ENCODE measurements at places on chromosomes 12 and 14.

GRCh38 chr14:71466946-71467345 lies 465.3 kb upstream of the RGS6 start:
- no peak for DNase-seq

DNA sequence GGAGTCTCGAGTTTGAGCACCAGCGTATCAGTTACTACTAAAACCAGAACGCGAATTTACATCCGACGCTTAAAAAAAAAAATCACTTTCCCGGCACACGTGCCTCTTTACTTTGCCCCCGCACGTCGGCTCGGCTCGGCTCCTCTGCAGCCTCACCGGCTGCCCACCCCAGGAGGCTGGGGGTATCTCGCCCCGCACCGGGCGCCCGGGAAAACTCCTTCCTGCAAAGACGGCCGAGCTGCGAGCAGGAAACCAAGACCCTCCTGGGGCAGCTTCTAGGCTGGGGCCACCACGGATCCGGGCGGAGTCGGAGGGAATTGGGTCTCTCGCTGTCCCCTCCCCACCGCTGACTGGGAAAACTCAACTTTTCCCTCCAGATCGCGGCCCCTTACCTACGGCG lies 610 bp downstream of the VSIG10 start:
- DNase-seq = no peak

DNA sequence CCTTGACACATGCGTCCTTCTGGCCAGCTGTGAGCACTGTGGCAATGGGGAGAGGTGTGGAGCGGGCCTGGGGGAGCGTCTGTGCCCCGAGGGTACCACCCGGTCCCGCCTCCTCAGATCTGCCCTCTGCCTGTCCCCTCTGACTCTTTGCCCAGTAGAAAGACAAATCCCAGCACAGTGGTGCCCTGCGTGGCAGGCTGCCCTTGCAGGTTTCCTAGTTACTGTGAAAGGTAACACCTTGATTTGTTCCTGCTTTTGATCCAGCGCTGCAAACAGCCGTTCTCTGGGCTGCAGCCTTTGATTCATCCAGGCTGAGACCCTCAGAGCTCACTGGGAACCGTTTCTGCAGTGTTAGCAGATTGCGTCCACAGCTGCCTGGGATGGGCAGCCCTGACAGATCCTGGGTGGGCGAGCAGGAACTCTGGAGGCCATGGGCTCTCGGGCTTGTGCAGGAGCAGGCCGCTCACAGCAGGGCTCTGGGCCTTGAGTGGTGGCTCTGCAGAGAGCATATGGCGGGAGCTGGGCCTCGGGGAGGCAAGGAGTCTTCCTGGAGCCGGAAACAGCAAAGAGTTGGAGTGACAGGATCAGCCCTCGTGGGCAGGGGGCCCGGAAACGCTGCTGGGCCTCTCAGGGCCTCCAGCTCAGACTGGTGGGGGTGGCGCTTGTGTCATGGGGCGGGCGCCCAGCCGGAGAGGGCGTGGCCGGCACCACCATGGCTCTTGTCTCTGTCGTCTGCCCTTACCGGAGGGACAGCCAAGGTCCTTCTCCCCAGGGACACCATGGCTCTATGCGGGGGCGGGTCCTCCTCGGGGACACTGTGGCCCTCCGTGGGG lies 16.6 kb downstream of the FBRSL1 start:
- DNase-seq = peak; percentile 38

DNA sequence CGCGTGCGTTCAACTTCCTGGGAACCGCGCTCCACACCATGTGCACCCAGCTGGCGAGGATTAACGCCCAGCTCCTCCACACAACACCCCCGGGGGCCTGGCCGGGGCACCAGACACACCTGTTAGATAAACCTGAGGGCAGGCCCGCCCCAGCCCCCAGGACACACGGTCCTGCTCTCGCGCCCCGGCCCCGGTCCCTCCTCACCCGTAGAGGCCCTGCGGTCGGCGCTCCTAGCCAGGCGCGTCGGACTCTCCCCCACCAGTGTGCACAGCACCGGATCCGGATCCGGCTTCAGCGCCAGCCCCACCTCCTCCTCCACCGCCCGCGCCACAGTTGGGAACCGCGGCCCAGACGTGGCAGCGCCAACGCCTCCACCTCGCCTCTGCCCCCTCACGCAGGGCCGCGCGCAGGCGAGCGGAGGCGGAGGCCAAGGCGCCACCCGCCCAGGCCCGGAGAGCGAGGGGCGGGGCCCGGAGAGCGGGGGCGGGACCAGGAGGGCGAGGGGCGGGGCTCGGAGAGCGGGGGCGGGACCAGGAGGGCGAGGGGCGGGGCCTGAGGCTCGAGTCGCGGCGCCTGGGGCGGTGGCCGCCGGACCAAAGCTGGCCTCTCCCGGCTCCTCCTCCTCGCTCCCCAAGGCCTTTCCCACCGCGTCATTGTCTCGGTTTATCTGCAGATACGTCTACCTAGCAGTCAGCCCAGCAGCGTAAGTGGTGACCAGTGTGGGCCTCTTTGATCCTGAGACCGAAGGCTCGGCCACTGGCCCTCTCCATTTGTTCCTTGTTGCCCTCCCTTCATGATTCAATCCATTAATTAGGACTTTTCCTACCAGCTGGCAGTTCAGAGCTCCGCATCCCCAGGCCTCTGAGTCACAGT lies at the start of gene GNPNAT1:
TSS of gene GNPNAT1 (minus strand) at position 385 of the 874 bp plus-strand sequence. CDS start 6,957 bp downstream, outside the sequence.
- DNase-seq = peak; percentile 60

- DNase-seq = no peak
Observed at GRCh38 chr14:34368971-34369647, 92.9 kb downstream of the SPTSSA start.

DNA sequence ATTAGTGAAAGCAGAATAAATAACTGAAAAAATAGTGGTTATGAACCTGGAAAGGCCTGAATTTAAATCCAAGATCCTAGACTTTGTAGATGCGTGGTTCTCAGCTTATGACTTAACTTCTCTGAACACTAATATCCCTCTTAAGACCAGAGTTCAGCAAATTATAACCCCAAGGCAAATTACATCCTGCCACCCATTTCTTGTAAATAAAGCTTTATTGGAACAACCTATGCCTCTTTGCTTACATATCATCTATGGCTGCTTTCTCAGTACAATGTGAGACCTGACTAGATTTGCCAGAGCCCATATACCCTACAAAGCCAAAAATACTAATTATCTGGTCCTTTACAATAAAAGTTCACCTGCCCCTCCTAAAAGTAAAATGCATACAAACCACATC lies 199.1 kb downstream of the MED13L start:
- no peak for DNase-seq

- no peak for DNase-seq
Observed at GRCh38 chr12:48121522-48121921, 2.4 kb downstream of the PFKM start.

DNA sequence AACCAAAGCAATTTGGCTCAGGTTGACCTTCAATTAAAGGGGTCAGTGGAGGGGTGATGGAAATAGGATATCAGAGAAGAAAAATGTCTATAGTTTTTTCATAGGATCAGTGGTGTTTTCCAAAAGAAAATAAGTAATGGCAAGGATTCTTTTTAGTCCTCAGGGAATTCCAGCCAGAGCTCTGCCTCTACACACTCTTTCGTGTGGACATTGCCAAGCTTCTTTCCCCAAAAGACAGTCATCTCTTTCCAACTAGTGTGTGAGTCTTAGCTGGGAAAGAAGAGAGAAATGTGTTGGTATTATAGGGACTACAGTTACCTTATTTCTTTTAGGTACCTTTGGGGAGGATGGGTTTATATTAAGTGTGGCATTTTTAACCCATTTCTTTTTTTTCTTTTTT lies 46.5 kb downstream of the RBMS2 start:
- DNase-seq = no peak

DNA sequence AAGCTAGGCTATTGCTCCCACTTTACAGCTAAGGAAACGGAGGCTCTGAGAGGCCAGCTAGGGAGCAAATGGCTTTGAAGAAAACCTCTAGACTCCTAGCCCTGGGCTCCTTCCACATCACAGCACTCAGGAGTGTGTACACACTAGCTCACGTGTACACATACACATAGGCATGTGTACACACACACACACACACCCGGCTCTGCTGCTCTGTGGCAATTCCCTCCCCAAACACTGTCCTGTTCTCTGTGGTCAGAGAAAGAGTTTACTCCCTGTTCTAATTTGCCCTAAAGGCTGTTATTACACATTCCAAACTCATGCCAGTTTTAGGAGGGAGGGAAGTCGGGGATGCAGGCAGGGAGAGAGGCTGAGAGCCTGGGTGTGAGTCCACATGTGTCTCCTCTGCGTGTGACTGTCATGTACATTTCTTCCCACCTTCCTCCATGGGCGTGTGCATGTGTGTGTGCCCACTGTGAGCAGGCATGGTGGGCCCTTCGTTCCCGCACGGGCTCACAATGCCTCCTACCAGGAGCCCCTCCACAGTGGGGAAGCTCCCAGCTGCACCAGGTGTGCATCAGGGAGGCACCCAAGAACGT lies 14.2 kb downstream of the TRPV4 start:
- DNase-seq = no peak

GRCh38 chr14:104209985-104210816 lies 71.8 kb downstream of the KIF26A start:
- no peak for DNase-seq

GRCh38 chr12:68560851-68561422 lies 49.8 kb upstream of the RAP1B start:
- no peak for DNase-seq

- DNase-seq = no peak
Observed at GRCh38 chr14:24418492-24418873, 11.0 kb downstream of the CBLN3 start.

- no peak for DNase-seq
Observed at GRCh38 chr12:107584563-107584962, 101.0 kb upstream of the PWP1 start.

DNA sequence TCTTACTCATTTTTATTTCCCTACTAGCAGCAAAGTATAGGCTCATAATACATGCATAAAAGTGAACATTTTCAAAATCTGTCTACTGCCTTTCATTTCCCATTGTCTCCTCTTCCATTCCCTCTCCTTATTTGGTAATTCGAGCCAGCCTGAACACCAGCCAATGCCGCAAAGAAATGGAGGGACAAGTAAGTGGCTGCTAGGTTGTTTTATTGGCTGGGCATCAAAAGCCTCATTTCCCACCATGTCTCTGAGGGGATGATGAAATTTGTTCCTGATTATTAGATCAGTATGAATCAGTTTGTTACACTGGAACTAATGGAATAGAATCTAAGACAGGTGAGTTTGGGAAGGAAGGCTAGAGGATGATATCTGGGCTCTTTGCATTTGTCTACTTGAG lies 143.5 kb downstream of the KCNA5 start:
- DNase-seq = no peak

DNA sequence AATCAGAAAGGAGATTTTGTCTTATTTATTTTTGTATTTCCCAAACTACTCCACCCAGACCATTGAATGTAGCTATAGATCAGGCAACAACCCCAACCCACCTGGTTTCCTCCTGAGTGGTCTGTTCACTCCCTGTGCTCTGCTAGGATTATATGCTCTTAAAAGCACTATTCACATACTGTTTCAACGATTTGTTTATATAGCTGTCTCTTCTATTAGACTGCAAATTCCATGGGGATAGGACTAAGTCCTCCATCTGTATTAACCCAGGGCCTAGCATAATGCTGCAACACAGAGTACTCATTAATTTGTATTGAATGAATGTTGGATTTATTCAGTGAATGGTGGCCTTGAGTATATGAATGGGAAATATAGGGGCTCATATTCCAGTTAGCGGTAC lies 307.6 kb downstream of the RAD51B start:
- DNase-seq = no peak

GRCh38 chr14:64394977-64395633 lies 7.0 kb downstream of the MTHFD1 start:
- DNase-seq = no peak

DNA sequence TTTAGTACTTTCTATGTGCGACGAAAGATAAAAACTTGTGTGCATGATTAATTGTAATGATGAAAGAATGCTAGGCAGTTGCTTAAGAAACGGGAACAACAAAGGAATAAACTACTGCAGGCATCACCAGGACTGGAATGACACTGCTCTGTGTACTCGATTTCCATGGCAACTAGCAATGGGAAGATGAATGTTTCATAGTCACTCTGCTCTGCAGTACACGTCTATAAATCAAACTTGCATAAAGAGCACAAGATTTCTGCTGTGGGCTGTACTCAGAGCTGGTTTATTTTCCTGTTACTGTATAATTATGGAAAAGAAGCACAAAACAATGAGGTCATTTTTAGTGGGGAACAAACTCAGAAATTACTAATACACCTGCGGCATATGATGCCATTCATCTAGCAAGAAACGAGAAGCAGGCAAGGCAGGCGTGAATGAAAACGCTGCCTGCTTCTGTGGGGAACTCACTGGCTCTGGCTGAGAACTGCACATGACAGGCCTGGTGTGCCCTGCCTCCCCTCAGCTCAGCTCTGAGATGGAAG lies 41.8 kb downstream of the EFCAB11 start:
- peak; percentile 69 for DNase-seq

GRCh38 chr14:85418721-85419120 lies 111.2 kb upstream of the FLRT2 start:
- DNase-seq = no peak

DNA sequence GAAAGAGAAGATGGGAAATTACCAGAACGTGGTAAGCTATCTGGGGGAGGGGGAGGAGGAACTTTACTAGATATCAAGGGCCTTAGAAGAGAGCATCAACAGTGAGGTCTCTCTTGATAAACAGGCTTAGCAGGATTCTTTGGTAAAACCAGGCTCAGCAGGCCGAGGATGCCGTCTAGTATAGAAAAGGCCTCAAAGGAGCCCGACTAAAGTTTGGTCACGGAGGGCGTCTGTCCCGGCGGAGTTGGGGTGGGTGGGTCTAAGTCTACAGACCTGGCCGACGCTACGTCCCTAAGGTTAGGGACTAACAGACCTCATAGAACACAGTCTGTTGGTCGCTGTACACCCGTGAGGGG lies 538 bp upstream of the TIGAR start:
- DNase-seq = no peak

GRCh38 chr14:74941676-74942097 lies 13.7 kb downstream of the PGF start:
- no peak for DNase-seq

- no peak for DNase-seq
Observed at GRCh38 chr14:33587791-33588190, 363.1 kb downstream of the EGLN3 start.

- DNase-seq = no peak
Observed at GRCh38 chr12:54945082-54945481, 39.5 kb downstream of the TESPA1 start.

- no peak for DNase-seq
Observed at GRCh38 chr14:97524589-97525319, 727.6 kb downstream of the VRK1 start.
